ENCODE measurements at places on chromosomes 1 and 21. TPM values are rescaled to one million over a fixed set of nuclear protein-coding genes. Genes with fewer than 3 reads are reported as not detected.

GRCh38 chr1:27001570-27002360, 8.3 kb downstream of the TRNP1 start:
- no peak for DNase-seq

The TMEM81 gene
- 1.3 TPM for total RNA-seq

DNA sequence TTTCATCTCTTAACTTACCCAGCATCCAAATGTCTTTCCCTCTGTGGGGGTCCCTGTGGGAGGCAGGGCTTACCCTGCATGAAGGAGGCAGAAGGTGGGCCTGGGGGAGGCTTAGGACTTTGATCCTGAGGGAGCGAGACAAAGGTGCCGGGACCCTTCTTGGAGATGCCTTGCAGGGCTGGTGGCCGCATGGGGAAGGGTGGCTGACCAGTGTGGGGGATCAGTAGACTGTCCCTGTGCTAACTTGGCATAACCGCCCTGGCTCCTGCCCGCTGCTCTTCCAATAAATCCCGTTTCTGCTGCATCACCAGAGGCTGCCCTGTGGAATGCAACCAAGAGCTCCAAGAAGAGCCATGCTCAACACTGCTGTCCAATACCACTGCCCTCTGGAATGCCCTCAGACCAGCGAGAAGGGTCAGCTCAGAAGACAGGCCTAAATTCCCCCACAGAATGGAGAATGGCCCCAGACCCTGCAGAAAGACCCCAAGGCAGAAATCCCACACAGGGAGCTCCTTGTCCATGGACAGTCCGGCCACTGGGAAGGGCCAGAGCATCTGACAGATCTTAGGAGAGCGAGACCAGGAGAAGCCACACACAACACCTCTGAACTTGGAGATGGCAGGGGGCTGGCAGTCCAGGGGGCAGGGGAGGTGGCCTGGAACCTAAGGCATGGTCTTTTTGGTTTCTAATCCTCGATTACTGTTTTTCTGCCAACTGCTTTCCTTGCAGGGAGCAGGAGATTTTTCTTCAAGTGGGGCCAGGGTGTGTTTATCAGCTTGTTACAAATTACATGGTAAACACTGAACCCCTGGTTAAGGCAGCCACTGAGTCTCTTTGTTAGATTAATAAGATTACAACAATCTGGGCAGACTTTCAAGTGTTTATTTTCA, 46.7 kb upstream of the DMRTB1 start:
- no peak for DNase-seq

DNA sequence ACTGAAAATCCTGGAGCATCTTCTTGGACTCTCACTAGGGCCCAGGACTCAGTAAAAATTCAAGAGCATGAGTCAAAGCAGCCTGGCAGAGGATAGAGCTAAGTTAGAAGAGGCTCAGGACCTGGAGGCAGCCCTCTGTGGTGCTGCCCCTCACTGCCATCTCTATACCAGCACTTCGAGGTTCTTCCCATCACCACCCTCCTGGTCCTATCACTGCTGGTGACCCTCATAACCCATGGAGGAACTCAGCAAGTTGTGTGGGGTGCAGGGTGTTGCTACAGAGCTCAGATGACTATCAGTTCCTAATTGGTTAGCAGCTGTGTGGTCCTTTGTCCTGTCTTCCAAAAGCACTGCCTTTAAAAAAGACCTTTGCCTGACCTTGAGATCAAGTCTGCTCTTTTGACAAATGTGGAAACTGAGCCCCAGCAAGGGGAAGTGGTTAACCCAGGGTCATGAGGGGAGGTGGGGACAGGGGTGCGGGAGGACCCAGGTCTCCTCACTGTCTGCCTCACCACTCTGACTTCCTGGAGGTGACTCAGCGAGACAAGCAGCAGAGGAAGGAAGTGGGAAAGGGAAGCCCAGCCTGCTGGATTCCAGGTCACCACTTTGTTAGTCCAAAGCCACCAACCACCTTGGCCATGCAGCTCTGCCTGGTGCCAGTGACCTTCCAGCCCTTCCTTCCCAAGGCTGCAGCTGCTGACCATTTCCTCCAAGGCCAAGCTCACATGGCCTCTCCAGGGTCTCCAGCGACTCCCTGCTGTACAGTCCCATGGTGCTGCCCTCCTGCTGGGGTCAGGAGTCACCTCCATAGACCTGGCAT, 199.4 kb upstream of the EDN2 start:
- no peak for DNase-seq

The KLF18 gene
- total RNA-seq = not detected

The LCE3E gene
- total RNA-seq = not detected

The PTCH2 gene
- 0.32 TPM for total RNA-seq

Measured in pancreas (tissue), 10 donors.